Stimulated activated CD4-positive, alpha-beta T cell treated with anti-CD3 and anti-CD28 coated beads, Interleukin-12 subunit alpha, Interleukin-12 subunit beta, amount 100 ng/mL, for 4 hours (primary cell): ENCODE measurements at places on chromosomes 1 and 21.

DNA sequence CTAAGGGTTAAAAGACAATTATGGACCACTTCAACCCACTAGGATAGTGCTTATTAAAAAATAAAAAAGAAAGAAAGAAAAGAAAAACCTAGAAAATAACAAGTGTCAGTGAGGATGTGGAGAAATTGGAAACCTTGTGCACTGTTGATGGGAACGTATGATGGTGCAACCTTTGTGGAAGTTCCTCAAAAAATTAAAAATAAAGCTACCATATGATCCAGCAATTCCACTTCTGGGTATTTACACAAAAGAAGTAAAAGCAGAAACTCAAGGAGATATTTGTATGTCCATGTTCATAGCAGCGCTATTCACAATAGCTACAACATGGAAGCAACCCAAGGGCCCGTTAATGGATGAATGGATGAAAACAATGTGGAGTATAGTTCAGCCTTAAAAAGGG is 115.2 kb upstream of the ATP1A1 start:
- no peak for DNase-seq

- no peak for DNase-seq
Observed at GRCh38 chr1:34884961-34885360, 25.4 kb upstream of the SMIM12 start.

GRCh38 chr1:231431665-231432415 is 9.8 kb upstream of the EGLN1 start:
- no peak for DNase-seq

- peak; percentile 71 for DNase-seq
Observed at GRCh38 chr1:21294266-21294989, 4.2 kb upstream of the ECE1 start.

DNA sequence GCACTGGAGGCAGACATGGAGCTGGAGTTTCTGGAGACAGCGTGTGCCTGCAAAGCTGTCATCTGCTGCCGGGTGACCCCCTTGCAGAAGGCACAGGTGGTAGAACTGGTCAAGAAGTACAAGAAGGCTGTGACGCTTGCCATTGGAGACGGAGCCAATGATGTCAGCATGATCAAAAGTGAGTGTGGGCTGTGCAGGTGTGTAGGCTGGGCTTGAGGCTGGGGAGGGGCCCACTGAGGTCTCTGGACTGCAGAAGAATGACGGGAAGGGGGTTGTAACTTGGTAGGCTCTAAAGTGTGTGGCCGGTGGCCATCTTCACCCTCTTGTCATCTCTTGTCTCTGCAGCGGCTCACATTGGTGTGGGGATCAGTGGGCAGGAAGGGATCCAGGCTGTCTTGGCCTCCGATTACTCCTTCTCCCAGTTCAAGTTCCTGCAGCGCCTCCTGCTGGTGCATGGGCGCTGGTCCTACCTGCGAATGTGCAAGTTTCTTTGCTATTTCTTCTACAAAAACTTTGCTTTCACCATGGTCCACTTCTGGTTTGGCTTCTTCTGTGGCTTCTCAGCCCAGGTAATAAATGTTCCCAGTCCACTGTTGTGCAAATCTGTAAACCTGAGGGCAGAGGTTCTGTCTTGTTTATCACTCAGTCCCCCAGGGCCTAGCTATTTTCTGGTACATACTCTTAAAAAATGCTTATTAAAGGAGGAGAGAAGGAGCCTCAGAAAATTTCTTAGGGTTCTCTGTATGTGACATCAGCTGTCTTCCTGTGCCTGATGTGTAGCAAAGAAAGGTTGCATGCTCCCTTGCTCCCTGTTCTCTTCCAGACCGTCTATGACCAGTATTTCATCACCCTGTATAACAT is 19.9 kb downstream of the ATP8B2 start:
- DNase-seq: peak; percentile 71

DNA sequence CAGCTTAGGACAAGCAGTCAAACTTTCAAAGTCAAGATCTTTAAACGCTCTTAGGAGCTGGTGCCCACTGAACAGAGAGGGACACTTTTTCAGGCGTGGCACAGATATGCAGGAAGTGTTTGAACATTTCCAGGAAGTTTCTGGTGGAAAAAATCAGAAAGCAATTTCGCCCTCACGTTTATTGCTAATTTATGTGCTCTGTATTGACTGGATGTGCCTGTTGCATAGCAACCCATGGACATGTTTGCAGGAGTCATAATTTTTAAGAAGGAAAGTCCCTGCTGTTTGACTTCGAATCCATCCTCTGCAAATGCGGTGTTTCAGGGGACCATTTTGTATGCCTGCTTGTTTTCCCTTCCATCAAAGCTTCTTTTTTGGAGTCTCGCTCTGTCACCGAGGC is 239.9 kb upstream of the IRF2BP2 start:
- no peak for DNase-seq
